Activated CD4-positive, alpha-beta T cell treated with anti-CD3 and anti-CD28 coated beads, Interleukin-2, amount 10 ng/mL, durations not matched to agents 7 days and 5 days (primary cell): ENCODE measurements at places on chromosomes 5 and 9. TPM values are rescaled to one million over a fixed set of nuclear protein-coding genes. Genes with fewer than 3 reads are reported as not detected.

DNA sequence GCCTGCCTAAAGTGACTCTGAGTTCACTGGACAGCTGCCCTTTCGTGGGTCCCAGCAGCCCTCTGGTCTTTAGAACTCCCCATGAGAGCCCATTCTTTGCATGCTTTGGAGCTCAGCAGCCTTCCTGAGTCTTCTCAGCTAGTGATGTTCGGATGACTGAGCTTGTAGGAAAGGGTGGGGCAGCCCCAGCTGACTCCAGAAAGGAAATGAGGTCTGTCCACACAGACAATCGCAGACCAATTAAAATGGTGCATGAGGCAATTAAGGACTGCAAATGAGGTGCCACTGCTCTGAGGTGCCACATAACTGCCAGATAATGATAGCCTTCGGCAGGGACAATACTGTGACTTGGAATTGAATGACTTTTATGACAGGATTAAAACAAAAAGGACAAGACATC, 25.4 kb upstream of the TOMM5 start:
- H3K36me3 ChIP-seq = no peaks in the 10 kb centered on the region
- no peaks in the 10 kb centered on the region for H3K4me1 ChIP-seq
- peaks cover 3% of the 10 kb centered on the region for H3K27me3 ChIP-seq
- DNase-seq = no peak

DNA sequence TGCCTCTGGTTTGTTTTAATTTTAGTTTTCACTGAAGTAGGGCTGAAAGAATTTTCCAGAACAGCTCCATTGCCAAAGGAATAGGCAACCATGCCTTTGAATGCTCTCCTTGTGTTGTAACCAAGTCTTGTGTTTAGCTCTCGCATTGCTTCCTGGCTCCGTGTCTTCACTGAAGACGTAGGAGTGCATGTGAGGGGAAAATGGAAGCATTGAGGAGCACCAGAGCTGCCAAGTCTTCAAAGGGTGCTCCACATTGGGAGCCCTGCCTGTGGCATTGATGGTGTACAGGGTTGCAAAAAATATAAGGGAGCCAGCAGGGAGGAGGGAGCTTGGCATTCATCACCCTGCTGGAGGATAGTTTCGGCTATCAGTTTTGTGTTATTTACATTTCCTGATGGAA, 86.6 kb downstream of the NTRK2 start:
- H3K4me1 ChIP-seq = peaks cover 25% of the 10 kb centered on the region
- no peak overlapping the region for H3K4me3 ChIP-seq
- no peak for DNase-seq
- no peaks in the 10 kb centered on the region for H3K36me3 ChIP-seq

DNA sequence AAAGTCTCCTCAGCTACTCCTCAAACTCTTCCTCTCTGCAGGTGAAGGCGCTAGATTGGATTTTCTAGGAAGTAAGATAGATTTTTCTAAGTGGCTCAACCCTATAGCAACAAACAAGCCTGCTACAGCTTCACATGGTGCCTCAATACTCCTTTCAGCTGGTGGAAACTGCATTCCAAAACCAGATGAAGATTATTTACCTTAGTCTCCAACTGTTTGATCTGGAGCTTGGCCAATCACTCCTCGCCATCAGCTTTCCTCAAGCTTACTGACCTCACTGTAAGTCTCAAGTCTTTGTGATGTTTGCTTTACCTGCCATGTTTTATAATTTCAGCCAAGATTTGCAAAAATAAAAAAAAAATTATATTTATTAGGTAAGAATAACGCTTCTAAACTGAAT, 622.4 kb downstream of the CHSY3 start:
- H3K4me1 ChIP-seq = no peaks in the 10 kb centered on the region
- no peak overlapping the region for H3K4me3 ChIP-seq
- no peaks in the 10 kb centered on the region for H3K27me3 ChIP-seq
- no peak overlapping the region for H3K27ac ChIP-seq
- H3K36me3 ChIP-seq = no peaks in the 10 kb centered on the region

- no peak overlapping the region for H3K4me3 ChIP-seq
- peaks cover 2% of the 10 kb centered on the region for H3K4me1 ChIP-seq
- no peaks in the 10 kb centered on the region for H3K36me3 ChIP-seq
- peak overlapping the region; percentile 41 for H3K27ac ChIP-seq
- H3K27me3 ChIP-seq = no peaks in the 10 kb centered on the region
- DNase-seq = no peak
These were observed 31.7 kb upstream of the NFIB start for GRCh38 chr9:14345354-14346230.

DNA sequence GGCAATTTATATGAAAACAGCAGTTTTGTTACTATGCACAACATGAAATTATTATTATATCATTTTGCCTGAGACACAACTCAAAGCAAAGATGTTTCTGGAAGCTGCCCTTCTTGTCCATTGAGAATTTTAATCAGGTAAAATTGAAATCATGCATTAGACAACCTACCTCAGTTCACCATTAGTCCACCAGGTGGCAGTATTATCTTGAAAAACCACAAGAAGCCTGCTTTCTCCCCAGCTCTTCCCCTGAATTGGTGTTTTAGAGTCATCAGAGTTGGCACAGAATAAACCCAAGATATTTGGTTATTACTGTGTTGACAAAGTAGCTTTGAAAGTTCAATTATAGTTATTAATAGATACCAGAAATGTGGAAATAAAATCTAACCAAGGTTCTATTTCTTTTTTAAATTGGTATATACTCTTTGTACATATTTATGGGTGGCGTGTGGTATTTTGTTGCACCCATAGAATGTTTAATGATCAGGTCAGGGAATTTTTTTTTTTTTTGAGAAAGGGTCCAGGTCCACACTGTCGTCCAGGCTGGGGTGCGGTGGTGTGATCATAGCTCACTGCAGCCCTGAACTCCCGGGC, 25.7 kb downstream of the UTP15 start:
- peak; percentile 77 for DNase-seq
- no peak overlapping the region for H3K27ac ChIP-seq
- H3K27me3 ChIP-seq = peaks cover 2% of the 10 kb centered on the region
- no peaks in the 10 kb centered on the region for H3K36me3 ChIP-seq
- H3K4me3 ChIP-seq = no peak overlapping the region
- H3K4me1 ChIP-seq = no peaks in the 10 kb centered on the region

DNA sequence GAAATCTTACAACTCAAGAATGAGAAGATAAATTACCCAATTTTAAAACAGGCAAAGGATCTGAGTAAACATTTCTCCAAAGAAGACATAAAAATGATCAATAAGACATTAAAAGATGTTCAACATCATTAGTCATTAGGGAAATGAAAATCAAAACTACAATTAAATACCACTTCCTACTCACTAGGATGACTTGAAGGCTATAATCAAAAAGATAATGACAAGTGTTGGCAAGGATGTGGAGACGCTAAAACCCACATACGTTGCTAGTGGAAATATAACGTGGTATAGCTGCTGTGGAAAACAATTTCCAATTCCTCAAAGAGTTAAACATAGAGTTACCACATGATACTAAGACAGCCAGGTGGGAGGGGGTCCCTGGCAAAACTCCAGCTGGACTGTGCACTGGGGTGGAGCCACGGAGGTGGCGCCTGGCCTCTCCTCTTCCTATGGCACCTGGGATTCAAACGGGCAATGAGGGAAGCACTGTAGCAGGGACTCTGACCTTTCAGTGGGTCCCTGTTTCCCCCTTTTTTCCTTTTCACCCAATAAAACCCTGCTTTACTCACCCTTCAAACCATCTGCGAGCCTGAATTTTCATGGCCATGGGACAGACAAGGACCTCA, 5.9 kb downstream of the ARSB start:
- H3K36me3 ChIP-seq = peaks cover 6% of the 10 kb centered on the region
- H3K27me3 ChIP-seq = no peaks in the 10 kb centered on the region
- H3K4me1 ChIP-seq = peaks cover 37% of the 10 kb centered on the region
- no peak overlapping the region for H3K4me3 ChIP-seq

DNA sequence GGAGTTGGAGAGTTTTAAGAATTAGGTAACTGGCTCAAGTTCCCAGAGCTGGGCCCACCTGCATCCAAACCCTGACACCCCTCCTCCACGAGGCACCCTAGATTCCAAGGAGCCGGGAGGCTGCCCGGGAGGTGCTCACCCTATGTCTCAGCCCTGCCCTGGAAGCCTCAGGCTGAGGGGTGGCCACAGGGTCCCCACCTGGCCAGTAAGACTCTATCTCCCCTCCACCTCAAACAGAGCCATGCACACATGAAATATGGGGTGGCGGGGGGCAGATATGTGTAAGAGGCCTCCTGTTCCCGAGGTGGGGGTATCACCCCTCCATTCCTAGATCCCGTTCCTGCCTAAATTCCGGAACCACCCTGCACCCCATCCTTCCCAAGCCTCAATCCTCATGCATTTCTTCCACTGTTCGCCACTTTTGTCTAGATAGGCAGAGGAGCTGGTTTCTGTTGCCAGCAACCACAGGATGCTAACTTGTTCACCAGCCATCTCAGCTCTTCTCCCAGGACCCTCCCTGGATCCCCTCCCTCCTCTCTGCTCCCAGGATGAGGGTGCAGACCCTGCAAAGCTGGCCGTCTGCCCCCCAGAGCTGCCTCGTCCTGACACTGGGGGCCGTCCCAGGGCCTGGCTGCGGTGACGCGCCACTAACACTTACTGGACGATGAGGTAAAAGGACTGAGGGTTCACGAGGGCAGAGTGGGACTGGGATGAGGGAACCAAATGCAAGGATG, 44.1 kb downstream of the COL23A1 start:
- DNase-seq = no peak
- H3K27ac ChIP-seq = no peak overlapping the region
- no peaks in the 10 kb centered on the region for H3K27me3 ChIP-seq

DNA sequence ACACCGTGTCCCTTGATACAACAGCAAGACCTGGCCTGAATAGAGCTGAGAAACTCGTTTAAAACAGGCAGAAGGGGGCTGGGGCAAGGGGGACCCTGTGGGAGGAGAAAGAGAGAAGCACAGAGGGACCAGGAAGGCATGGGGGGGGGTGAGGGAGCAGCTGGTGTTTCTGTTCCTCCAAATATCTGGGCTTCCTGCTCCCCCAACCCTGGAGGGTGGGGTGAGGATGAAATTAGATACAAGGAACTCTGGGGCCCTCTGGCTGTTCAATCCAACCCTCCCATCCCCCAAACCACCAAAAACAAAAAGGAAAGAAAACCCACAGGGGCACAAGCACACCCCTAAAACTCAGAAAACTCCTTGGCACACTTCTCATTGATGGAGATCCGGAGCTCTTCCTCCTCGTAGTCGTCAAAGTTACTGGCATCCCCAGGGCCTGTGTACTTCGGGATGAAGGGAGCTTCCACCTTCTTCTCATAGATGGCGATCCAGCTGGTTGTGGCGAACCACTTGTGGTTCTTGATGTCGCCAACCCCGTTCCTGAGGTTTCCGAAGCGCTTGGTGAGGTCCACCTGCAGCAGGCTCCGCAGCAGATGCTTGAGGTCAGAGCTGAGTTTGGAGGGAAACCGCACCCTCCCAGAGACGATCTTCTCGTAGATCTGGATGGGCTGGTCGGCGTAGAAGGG, 1.1 kb downstream of the PRKACG start:
- DNase-seq = peak; percentile 10
- H3K36me3 ChIP-seq = no peaks in the 10 kb centered on the region
- H3K4me1 ChIP-seq = peaks cover 16% of the 10 kb centered on the region
- H3K4me3 ChIP-seq = peak overlapping the region; percentile 14

DNA sequence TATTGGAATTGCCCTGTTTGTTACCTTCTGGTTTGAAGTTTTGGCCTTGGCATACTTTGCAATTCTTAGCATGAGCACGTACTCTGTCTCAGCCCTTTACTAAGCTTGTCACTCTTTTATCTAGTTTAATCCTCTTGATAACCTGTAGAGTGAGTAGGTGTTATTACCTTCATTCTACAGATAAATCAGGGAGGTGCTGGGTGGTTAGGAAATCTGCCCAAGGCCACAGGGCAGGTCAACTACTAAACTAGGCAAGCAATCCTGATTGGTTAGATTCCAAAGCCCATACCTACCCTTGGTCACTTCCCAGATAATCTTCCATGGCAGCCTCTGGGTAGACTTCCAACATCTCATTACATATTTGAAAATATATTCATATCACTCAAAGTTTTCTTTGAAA, 65.7 kb downstream of the PCSK5 start:
- no peak overlapping the region for H3K27ac ChIP-seq
- no peak for DNase-seq
- no peaks in the 10 kb centered on the region for H3K27me3 ChIP-seq
- H3K36me3 ChIP-seq = peaks cover 1% of the 10 kb centered on the region
- no peak overlapping the region for H3K4me3 ChIP-seq
- H3K4me1 ChIP-seq = no peaks in the 10 kb centered on the region

DNA sequence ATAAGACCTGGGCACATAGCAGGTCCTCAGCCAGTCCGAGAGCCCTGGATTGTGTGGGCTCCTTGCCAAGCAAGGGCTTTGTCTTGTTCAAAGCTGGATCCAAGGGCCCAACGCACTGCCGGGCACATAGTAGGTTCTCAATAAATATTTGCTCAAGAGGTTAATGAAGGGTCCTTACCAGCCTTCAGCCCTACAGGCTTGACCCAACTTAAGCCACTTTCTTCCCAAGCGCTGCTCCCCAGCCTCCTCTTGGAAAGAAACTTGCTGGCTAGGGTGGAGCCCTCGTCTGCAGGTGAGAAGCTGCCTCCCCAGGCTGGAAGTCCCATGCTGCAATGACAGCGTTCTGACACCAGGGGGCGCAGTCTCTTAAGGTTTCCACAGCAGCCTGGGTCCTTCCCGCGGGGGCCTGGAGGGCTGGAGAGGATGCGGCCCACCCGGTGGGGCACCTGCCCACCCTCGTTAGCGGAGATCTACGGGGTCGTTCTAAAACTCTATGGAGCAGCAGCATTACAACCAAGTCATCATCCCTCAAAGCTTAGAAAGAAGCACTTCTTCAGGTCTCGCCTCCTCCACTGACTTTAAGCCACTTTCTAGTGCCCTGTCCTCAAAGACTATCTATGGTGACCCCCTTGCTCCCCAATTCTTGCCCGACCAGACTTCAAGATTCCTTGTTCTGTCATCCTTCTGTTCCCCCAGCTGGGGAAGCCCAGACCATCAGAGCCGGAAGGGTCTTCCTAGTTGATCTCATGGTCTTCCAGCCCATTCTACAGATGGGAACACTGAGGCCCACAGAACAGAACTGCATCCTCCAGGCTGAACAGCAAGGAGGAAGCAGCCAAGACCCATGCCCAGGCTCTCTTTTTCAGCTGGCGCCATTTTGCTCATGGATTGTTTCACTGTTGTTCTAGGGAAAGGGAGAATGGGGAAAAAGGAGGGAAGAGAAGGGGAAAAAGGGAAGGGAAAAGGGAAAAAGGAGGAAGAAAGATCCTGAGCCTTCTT, 115.4 kb downstream of the LHX2 start:
- no peaks in the 10 kb centered on the region for H3K36me3 ChIP-seq
- no peak overlapping the region for H3K27ac ChIP-seq
- H3K27me3 ChIP-seq = no peaks in the 10 kb centered on the region
- DNase-seq = peak; percentile 82

The TMEM174 gene
- total RNA-seq = not detected

The BARHL1 gene
- total RNA-seq = not detected

The RBM18 gene
- 21.5 TPM for total RNA-seq

The RNF20 gene
- total RNA-seq = 49.4 TPM

The BSPRY gene
- total RNA-seq = 2.3 TPM
